Nucleus accumbens (tissue), 56 donors: ENCODE measurements at places on chromosomes 7 and 10.

DNA sequence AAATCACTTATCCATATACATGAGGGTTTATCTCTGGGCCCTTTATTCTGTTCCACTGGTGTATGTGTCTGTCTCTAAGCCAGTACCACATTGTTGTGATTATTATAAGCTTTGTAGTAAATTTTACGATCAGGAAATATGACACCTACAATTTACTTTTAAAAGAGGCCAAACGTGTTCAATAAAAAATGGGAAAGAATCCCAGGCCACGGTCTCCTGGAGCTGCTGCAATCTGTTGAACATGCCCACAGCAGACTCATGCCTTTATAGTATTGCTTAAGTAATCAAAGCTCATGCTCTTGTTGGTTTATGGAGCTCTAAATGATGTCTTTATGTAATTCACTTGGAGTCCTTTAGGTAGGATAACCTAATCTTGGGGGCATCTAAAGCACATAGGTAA, 273.0 kb downstream of the ZMYND11 start:
- no peak for DNase-seq

GRCh38 chr7:133936074-133936473, 191.1 kb upstream of the LRGUK start:
- DNase-seq = no peak

DNA sequence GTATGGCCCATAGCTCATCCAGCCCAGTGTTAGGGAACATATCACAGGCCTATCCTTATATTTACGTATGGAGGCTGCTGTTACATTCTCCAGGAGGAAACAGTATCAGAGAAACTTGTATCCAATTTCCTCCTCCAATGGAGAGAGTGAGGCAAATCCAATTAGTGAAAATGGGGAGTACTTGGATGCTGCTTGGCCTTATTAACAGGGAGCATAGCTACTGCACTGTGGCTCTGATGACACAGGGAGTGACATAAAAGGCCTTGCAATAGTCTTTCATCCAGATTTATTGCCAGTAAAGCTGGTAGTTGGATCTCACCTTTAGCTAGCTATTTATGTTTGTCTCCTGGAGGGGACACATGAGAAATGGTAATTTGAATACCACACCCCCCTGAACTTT, 313.2 kb upstream of the MTPN start:
- DNase-seq = no peak

DNA sequence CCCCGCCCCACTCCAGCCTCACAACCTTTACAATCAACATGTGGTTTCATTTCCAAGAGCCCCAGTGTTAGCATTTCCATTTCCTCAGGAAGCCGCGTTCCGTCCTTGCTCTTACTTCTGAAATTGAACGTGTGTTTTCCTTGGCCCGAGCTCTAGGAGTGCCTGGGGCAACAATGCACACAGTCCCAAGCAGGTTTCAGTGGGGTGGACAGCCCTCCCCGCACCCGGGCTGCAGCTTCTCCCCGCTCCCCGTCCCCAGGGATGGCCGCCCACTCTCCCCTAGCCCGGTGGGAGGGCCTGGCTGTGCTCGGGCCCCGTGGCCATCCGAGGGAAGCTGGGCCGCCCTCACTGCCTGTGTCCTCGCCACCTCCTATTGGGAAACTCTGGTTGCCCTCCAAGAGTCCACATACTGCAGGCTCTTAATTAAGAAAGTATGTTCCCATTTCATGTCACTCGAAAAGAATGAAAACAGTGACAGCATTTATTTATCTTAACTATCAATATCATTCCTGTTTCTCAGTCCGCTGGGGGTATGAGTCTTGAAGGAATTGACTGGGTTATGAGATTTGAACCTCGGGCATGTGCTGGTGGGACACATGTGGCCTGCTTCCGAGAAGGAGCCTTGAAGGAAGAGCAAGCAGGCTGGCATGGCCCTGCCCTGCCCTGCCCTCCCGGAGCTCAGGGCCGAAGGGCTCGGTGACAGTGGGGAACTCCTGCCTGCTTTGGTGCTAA, 163.8 kb downstream of the GRK5 start:
- no peak for DNase-seq

GRCh38 chr10:4181081-4181480, 396.1 kb upstream of the KLF6 start:
- no peak for DNase-seq

- no peak for DNase-seq
Measured at GRCh38 chr10:99836711-99837110, 54.3 kb downstream of the ABCC2 start.

- DNase-seq = no peak
Measured at GRCh38 chr7:90250601-90251303, 5.8 kb downstream of the CFAP69 start.
